Mucosa of gallbladder (tissue), 1 donor: ENCODE measurements at places on chromosomes 6 and 20. TPM values are rescaled to one million over a fixed set of nuclear protein-coding genes. Genes with fewer than 3 reads are reported as not detected.

Gene AGPAT4
- total RNA-seq: 15.4 TPM

- no peak for DNase-seq
Observed at GRCh38 chr20:37316116-37316774, 26.8 kb downstream of the MANBAL start.

- DNase-seq: no peak
Observed at GRCh38 chr20:17616480-17617211, 46.8 kb downstream of the DSTN start.

DNA sequence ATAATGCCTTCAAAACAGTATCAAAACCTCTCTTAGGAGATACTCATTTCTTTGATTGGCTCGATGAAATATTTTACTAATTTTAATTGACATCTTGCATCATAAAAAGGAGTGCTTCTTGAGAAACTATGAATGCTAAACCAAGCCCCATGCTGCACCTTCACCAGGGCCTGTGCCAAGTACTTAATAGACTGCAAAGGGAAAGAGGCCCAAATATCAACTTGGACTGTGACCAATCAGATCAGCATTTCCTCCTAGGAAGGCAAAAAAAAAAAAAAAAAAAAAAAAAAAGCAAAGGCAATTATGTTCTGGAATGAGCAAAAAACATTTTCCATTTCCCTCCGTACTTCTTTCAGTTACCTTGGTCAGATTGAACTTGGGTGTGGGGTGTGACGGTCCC, 253.0 kb upstream of the SOX4 start:
- DNase-seq: no peak

GRCh38 chr6:27809939-27810767, 102.0 kb downstream of the OR2B2 start:
- DNase-seq: peak; percentile 90

- DNase-seq: no peak
Observed at GRCh38 chr20:32139947-32140346, 30.4 kb downstream of the TM9SF4 start.

- DNase-seq: peak; percentile 51
Observed at GRCh38 chr20:46022411-46023147, 6.4 kb upstream of the SLC12A5 start.

- DNase-seq: no peak
Observed at GRCh38 chr6:106988664-106989063, 14.1 kb upstream of the CD24 start.

DNA sequence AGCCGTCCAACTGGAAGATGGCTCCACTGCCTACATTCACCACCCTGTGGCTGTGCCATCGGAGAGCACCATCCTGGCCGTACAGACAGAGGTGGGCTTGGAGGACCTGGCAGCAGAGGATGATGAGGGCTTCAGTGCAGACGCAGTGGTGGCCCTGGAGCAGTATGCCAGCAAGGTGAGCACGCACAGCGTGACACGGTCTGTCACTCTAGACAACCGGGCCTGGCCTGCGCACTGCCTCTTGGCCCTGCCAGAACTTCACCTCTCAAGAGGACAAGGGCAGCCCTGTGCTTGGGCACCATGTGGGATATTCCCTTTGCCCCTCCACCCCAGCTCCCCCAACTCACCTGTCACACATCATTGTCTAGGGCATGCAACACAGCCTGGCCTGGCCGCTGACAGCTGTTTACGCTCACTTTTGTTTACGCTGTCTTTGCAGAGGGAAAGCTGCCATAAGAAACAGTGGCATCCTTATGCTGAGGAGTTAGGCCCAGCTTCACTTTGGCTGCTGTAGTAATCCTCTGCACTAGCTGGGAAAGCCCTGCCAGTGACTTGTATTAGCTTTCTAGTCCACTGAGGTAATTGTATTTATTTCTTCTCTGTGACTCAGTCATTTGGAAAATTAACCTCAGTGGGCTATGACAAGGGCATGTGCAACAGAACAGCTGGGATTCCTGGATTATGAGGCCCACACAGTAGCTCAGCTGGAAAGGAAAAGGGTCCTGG, 9.8 kb upstream of the DEF6 start:
- no peak for DNase-seq

Gene WRNIP1
- 47.4 TPM for total RNA-seq

- peak; percentile 73 for DNase-seq
Observed at GRCh38 chr20:53738039-53738944, 144.7 kb upstream of the ZNF217 start.

Gene SLC35D3
- total RNA-seq: not detected

- DNase-seq: no peak
Observed at GRCh38 chr6:72650081-72650745, 28.3 kb downstream of the KCNQ5 start.

DNA sequence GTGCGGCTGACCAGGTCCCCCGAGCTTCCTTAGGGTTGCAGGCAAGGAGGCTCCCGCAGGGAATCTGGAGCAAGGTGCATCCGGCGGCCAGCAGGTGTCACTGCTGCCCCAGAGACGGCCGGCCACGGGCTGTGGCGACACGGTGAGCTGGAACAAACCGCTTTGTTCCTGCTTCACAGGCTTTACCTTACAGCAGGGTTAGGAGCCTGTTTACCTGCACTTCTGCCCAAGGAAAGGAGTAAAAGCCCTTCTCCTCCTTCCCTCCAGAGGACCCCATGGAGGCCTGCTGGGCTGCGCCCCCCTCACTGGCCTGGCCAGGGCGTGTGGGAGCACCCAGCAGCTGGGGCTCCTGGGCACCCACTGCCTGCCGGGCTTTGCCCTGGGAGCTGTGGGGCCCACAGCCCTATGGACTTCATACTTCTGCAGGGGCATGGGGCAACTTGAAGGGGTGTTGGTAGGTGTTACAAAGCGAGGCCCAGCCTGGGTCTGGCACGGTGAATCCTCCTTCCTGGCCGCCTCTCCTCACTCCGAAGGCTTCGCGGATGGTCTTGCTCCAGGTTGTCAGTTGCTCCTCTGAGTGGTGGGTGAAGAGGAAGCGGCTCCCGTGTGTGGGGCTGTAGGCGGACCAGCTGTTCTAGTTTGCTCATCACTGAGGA, 88.4 kb downstream of the CDC5L start:
- DNase-seq: peak; percentile 86

DNA sequence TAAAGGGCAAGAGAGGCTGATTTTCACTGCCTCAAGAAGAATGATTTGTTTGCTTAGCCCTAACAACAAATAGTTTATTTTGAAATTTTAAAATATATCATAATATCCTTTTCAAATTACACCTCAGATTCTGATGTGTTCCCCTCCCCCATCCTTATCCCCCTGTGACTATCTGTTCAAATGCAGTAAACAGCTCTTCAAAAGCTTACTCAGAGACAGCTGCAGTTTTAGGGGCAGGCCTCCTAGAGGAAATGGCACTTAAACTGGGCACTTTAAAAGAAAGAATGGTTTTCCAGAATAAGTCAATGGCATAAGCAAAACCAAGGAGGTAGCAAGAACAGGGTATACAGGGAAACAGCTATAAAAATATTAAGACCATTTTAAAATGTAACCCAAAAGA, 118.6 kb upstream of the UST start:
- DNase-seq: no peak

DNA sequence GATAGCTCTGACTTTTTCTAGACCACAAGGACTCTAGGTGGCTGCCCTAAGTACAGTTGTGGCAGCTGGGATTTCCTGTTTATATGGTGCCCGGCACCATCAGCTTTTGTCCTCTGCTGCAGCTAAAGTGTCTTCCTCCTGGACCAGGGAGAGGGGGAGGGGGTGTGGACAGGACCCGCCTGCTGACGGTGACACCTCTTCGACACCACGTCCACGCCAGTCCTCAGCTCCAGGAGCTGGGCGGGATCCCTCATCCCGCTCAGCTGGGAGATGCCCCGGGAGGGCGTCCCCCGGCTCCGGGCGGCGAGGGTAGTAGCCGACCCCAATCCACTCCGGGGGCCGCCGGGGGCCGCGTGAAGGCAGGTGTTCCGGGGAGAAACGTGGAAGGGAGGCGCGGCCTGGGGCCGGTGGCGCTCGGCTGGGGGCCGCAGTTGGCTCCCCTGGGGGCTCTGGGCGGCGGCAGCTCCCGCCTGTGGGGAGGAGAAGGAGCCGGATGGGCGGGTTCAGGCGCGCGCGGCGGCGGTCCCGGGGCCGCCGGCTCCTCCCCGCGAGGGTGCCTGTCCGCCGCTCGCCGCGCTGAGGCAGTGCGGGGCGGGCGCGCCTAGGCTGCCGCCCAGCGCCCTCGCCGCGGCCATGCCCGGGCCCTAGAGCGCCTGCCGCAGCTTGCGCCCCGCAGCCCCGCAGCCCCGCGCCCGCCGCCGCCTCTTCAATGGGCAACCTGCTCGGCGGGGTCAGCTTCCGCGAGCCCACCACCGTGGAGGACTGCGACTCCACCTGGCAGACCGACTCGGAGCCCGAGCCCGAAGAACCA, at the start of gene OGFRL1:
Gene OGFRL1, plus strand, starts transcription at position 584 of the 811 bp plus-strand sequence. Its CDS starts 126 bp downstream, at position 710.
- peak; percentile 70 for DNase-seq

DNA sequence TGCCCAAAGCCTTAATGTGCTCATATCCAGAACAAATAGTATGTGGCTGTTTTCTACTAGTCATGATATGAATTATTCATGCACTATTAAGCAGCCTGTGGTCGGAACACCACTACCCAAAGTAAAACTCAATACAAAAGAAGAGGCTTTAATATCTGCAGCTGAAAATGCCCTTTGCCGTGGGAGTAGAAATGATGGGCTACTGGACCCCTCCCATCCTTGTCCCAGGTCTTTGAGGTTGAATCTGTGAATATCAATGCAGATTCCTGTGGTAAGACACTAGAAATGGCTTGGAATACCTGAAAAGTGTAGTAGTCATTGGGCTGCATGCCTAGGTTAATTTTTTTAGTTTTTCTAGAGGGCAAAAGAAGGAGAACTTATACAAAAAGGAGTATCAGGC, 303.7 kb downstream of the TBC1D7 start:
- DNase-seq: no peak

DNA sequence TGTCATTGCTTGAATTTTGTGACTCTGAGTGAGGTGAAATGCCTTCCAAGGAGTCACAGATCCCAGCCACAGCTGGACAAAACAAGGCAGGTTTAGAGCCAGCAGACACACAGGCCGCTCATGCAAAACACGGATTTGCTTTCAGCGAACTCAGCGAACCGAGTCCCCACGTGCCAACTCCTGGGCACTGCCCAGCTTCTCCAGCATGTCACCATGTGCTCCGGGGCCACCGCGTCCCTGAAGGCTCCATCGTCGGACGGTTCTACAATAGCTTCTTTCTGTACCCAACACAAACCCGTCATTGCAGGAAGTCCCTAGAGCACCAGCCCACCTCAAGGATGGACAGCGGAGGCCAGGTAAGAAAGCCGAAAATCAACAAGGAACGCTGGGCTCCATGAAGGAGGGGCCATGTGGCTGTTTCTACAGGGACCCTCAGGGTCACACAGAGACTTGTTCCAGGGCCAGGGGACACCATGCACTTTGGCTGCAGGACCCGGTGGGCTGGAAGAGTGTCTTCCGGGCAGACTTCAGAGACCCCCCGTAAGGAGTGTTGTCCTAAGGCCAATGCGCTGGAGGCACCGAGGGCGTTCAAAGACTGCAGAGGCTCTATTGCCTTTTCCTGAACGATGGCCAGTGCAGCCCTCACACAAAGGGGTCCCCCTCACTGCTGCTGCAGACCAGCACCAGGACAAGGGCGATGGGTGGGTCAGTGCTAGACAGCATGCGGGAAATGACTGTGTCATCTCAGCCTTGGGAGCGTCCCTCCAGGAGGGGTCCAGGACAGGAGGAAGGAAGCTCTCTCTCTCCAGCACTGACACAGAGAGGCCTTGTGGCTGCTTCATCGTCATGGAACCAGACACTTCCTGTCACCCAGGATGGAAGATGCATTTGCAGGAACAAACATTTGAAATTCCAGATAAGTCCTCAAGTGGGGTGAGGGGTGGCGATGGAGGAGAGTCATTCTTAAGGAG, 19.8 kb downstream of the DACT2 start:
- DNase-seq: no peak

DNA sequence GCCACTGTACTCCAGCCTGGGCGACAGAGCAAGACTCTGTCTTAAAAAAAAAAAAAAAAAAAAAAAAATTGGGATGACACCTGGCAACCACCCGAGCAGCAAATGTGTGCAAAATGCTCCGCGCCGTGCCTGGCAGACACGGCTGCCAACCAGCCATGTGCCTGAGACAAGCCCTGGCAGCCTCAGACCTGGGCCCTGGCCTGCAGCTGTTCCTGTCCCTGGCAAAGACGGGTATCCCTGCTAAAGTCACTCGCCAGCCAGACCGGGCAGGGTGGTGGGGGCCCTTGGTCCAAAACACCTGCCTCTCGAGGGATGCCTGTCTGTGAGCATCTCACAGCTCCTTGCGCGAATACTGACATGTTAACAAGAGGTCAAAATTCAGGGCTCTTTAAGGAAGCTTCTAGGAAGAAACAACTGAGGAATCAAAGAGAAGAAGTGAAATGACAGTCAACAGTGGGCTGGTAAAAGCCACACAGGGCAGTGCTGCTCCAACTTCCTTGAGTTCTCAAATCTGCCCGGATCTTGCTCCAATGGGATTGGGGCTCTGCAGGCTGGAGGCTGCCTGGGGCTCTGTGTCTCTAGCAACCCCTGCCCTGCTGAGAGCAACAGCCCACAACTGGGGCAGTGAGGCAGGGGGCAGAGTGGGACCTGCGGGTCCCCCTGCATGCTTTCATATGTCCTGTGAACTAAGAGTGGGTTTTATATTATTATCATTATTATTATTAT, 53.4 kb downstream of the SYTL3 start:
- no peak for DNase-seq

- DNase-seq: no peak
Observed at GRCh38 chr6:105789935-105790334, 296.2 kb upstream of the PRDM1 start.

DNA sequence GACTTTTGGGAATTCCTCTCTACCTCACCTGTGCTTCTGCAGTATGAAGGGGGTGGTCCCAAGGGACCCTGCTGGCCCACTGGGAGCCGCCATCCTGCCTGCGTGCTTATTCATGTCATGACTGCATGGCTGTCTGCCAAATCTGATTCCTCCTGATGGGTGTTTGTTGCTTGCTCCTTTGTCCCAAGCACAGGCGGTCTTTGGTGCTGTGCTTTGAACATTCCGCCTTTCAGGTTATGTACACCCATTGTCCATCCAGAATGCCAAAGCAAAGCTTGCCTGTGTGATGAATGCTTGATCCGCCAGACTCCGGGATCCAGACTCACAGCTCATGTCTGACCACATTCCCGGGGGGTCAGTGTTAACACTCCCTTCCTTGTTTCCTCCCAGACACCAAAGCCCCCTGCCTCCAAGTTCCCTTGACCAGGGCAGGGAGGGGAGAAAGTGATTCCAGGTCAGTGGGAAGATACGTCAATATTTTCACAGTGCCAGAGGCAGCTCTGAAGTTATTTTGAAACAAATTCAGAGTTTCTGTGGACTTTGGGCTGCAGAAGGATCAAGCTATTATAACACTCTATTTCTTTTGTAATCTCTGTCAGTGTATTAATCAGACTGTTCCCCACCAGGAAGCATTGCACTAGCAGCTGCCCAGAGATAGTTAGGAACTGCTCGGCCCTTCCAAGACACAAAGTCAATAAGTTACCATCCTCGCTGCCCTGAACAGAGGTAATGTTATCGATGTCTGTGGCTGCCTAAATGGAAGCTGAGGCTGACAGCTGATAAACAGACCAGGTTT, 9.5 kb downstream of the DAAM2 start:
- no peak for DNase-seq
